Esophagus squamous epithelium (tissue), 5 donors: ENCODE measurements at places on chromosomes 13 and 19. TPM values are rescaled to one million over a fixed set of nuclear protein-coding genes. Genes with fewer than 3 reads are reported as not detected.

DNA sequence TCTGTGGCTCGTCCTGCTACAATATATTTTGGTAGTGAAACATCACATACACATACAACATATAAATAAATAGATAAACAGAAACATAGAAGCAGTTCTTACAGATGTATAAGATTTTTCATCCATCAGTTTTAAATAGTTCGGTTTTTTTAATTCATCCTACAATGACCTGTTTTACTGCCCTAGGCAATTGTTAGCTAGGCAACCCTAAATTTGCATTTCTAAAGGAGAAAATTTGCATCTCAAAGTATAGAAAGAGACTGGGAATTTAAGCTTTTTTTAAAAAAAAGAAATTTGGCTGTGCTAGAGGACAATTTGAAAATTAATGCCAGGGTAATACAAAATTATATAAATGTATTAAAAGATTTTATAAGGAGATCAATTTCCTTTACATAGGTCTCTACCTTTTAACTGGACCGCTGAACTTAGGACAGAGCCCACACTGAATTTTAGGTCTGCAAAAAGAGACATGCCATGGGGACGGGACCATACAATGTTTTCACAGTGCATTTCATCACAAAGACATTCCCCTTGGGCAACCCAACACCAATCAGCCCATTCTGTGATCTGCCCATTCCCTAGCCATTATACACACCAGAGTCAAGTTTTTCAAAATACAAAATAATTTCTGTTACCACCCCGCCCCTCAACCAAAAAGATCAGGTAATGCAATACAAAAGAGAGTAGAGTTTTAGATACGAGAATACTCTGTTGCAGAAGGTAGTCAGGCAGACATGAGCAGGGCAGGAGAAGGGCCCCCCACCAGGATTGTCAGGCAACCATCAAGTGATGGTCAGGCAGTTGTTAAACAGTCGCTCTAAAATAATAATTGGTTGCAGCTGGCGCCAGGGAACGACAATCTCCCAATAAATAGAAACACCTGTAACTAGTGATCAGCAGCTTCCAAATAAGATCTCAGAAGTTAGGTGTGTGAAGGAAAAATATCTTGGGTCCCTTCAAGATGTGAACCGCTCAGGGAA, 299.7 kb upstream of the SGCG start:
- H3K4me3 ChIP-seq, result no peak overlapping the region
- H3K27me3 ChIP-seq, result no peaks in the 10 kb centered on the region
- H3K36me3 ChIP-seq, result no peaks in the 10 kb centered on the region
- no peak overlapping the region for H3K27ac ChIP-seq
- no peak for DNase-seq

DNA sequence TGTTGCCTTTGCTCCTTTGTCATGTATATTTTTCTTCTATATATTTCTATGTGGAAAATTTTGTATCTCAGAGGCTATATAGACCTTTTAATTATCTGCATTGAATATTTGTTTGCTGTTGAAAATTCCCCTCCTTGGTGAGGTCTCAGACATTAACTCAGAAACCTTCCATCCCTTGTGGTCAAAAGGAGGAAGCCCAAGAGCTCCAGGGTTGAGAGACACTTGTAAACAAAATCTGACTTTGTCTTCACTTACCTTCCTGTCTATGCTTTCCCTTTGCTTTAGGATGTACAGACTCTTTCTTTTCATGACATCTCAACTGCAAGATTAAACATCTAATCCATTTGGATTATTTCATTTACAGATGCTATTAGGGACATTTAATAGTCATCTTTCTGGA, 157.5 kb downstream of the PCDH20 start:
- DNase-seq, result no peak
- no peak overlapping the region for H3K4me3 ChIP-seq
- no peaks in the 10 kb centered on the region for H3K36me3 ChIP-seq
- H3K4me1 ChIP-seq, result no peaks in the 10 kb centered on the region
- no peaks in the 10 kb centered on the region for H3K27me3 ChIP-seq

DNA sequence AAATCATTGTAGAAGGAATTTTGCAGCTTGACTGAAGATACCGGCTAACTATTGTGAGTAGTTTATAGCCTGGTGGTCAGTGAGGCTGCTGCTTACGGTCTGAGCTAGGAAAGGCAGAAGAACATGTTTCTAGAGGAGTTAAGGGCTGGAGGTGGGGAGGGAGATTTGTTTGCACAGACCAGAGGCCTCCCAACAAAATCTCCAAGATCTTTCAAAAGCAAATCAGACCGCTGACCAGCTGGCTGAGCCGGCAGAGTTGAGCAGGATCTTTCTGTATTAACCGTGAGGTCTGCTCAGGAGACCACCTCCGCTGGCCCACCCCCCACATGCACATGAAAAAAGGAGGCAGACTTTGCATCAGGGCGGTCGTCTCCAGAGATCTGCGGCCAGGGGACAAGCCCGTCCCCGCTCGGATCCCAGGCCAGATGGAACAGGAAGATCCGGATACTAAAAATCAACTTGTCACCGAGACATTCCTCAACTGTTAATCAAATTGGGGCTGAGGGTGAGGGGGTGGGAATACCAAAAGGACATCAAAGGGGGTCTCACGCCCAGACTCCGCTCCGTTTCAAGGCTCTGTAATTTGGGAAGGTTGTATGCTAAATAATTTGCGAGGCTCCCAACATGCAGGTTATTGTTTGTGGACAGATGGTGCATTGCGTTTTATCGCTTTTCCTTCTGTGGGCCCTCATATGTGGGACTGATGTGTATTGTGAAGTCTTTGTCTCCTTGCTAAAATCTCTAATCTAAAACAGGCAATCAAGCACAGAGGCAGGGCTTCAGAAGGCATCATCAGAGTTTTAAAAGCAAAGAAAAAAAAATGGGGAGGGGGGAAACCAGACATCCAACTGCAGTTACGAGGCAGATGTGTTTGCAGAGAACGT, 319.0 kb downstream of the ZNF536 start:
- no peak overlapping the region for H3K27ac ChIP-seq
- DNase-seq, result no peak

The CYP4F2 gene
- total RNA-seq, result 0.19 TPM

The IRGC gene
- total RNA-seq, result not detected
